Hematopoietic multipotent progenitor cell treated with erythropoietin and hydrocortisone succinate and interleukin-3 and kit ligand, for 8 days (in vitro differentiated cells): ENCODE measurements at places on chromosomes 6 and 20.
A peak's percentile ranks its signal among the peaks of the same experiment; 100 is the strongest.

GRCh38 chr6:6707143-6707542, 118.6 kb downstream of the LY86 start:
- peak; percentile 76 for DNase-seq

GRCh38 chr20:47784599-47785310, 526 bp downstream of the SULF2 start:
- no peak for DNase-seq

GRCh38 chr20:49620364-49621240, 52.7 kb upstream of the PTGIS start:
- DNase-seq, result no peak

DNA sequence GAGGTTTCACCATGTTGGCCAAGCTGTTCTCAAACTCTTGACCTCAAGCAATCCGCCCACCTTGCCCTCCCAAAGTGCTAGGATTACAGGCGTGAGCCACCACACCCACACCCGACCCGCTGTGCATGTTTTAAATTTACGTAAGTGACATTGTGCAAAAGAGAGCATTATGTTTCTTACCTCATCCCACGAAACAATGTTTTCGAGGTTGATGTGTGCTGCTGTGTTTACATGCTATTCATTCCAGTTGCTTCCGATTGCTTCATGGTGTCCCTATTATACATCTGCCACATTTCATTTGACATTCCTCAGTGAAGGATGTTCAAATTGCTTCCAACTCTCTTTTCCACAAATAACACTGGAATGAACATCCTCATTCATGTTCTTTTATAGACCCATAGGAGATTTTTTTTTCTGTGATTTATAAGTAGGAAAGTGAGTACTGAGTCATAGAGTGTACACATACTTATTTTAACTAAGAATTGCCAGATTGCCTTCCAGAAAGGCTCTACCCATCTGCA, 403.9 kb upstream of the JARID2 start:
- DNase-seq, result no peak

DNA sequence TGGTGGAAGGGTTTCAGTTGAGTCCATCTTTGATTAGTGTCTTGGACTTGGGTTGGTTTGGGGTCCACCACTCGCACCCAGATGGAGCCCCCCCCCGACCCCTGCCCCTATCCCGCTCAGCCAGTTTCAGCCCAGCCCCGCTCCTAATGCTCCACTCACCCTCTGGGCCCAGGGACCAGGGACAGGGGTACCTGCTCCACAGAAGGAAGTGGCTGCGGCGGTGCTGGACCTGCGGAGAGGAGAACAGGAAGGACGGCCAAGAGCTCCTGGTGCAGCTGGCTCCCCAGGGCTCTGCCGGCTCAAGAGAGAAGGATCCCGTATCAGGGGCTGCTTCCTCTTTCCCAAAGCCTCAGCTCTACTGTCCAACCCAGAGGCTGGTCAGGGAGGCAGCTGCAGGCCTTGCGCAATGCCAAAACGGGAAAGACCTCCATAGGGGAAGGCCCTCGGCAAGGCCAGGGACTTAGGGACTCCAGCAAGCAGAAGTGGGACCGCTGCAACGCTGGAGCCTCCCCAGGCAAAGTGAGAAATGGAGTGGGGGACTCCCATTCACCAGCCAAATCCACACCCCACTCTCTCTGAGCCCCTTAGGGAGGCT, at the start of gene SIGLEC1:
SIGLEC1 (minus strand) TSS at position 322 of the 595 bp plus-strand sequence. CDS start 5,472 bp downstream, outside the sequence.
- no peak for DNase-seq

- DNase-seq, result peak; percentile 27
These were observed at the start of gene MRAP2 for GRCh38 chr6:84033523-84034451. TSS of gene MRAP2 (plus strand) at chr6:84033772. CDS start at chr6:84055319, 21,547 bp downstream.

GRCh38 chr6:114158411-114158810, 184.4 kb downstream of the HS3ST5 start:
- DNase-seq, result no peak

GRCh38 chr20:38973645-38974044, 11.5 kb downstream of the DHX35 start:
- no peak for DNase-seq

DNA sequence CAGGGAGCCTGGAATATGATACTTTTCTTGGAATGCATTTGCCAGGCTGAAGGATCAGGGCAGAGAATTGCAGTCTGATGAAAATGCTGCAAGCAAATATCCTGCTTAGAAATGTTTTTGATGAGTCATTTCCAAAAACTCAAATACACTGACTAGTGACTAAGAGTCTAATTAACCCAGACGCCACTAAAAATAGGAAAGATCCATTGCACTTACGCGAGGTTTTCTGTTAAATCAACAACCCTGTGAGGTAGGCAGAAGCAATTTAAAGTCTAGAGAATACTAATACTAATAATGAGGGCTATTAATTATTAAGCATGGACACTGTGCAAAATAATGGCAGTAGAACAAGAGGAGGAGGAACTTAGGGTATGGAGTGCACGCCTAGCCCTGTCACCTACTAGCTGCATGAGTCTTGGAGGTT, 130.1 kb upstream of the DOK5 start:
- no peak for DNase-seq

GRCh38 chr6:113306552-113307145, 550.5 kb upstream of the MARCKS start:
- DNase-seq, result peak; percentile 26

DNA sequence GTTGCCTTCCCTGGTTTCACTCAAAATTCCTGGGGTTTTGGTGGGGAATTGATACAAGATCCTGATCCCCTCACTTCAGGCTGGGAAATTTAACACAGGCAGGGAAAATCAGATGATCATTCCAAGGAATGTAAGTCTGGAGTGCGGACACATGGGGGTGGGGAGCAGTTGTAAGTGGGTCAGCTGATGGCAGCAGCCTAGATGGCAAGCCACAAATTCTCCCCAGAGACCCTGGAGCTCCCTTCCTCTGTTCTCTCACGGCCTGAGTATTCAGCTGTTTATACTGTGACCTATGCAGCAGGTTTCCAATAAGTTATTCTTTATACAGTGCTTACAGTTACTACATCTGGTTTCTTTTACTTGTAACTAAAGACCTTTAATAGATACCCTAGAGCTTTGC, 144.9 kb downstream of the SH3BGRL2 start:
- no peak for DNase-seq

- peak; percentile 18 for DNase-seq
These were observed 98.0 kb downstream of the FNDC1 start for GRCh38 chr6:159267165-159267564.

GRCh38 chr20:64154590-64155257, 9.5 kb upstream of the MYT1 start:
- DNase-seq, result no peak

DNA sequence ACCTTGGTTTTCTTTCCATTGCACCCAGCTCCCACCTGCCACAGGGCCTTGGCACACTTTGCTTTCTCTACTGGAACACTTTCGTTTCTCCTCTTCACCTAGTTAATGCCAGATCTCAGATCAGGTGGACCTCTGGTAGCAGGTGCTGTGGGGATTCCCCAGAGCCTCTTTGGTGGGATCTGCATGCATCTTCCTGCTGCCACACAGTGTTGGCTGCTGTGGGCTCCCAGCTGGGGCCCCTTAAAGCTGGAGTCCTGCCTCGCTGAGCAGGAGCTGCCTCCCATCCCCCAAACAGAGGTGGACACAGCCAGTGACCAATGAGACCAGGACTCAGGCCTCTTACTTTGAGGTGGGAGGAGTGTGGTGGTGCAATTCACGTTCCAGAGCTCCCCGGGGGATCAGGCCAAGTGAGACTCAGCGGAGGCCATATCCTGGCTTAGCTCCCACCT, 28.4 kb downstream of the CEBPB start:
- no peak for DNase-seq

- DNase-seq, result no peak
These were observed 19.5 kb upstream of the IER3 start for GRCh38 chr6:30763618-30764489.

DNA sequence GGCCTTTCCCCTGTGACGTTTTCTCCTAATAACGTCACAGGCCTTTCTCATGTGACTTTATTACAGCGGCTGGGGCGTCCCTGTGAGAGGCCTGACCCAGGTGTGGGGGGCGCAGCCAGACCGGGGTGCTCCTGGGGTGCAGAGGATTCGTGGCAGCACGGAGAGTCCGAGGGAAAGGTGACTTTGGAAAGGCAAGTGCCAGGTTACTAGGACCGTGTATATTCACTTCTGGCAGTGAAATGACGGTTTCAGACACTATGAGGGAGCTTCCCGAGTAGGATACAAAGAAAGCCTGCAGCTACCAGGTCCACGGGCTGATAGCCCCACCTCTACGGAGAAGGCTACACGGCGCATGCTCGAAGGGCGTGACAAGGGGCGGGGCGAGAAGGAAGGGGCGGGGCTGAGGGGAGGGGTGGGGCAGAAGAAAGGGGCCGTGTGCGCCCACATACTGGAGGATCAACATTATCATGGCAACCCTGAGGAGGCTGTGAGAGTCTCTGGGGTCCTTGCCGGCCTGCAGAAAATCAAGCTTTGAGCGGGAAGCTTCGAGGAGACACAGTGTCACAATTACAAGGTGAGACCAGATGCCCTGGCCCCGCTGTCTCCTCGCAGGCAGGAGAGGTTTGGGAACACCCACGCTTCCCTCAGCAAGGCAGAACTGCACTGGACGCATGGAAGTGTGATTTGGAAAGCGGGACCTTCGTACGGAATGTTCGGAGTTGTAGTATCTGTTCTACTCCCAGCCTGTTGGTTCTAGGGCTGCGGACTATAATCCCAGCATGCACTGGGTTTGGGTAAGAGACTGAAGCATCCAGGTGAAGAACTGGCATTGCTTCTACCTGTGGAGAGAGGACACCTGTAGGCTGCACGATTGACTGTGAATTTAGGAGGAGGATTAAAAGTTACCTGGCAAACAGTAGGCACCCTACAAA, 54.4 kb upstream of the ZNF337 start:
- DNase-seq, result peak; percentile 50

DNA sequence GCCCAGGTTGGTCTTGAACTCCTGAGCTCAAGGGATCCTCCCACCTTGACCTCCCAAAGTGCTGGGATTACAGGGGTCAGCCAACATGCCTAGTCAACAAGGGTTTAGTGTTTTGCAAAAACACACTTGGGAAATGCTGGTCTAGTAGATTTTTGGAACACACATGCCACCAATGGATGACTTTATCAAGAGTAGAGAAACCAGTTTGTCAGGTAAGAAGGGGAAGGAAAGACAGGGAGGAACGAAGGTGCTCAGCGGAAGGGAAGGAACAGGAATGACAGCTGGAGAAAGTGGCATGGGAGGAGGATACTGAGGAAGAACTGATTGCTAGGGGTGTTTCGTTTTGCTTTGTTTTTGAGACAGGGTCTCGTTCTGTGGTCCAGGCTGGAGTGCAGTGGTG, 15.6 kb upstream of the SEC63 start:
- no peak for DNase-seq

DNA sequence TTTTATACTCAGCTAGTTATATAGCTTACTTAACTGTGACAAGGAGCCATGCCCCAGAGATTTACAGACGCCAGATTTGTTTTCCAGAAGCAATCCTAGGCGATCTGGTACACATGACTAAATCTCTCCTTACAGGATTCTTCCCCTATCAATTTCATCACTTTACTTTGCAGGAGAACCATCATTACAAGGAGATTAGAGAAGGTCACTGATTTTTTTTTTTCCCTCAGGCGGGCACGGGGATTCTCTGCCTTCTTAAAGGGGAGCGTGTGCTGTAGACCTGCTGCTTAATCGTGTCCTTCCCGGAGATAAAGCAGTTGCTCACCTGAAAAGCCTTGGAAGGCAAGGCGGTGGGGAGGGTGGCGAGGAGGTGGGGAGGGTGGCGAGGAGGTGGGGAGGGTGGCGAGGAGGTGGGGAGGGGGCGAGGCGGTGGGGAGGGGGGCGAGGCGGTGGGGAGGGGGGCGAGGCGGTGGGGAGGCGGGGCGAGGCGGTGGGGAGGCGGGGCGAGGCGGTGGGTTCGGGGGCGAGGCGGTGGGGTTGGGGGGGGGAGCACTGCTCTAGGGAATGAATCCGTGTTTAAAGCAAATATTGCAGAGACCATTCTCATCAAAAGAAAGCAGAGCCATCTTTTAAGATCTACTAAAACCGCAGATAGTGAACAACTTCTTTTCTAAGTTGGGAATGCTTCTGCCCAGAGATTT, 14.3 kb upstream of the MRAP2 start:
- DNase-seq, result no peak

- DNase-seq, result no peak
These were observed 356.8 kb downstream of the DHX35 start for GRCh38 chr20:39318911-39319310.

GRCh38 chr6:27414996-27415395, 26.4 kb downstream of the ZNF391 start:
- DNase-seq, result no peak

DNA sequence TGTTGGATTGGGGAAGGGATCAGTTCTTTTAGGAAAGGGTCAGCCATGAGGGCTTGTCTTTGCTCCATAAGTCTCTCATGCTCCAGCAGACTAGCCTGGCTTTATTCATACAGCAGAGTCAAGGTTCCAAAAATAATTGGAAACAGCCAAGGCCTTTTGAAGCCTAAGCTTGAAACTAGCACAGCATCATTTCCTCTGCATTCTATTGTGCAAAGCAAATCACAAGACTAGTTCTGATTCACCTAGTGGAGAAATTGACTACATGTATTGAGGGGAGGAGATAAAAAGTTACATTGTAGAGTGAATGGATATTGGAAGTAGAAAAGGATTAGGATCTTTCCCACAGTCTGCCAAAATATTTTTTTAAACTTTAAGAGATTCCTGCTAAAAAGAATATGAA, 159.3 kb upstream of the PLCB4 start:
- DNase-seq, result no peak

- DNase-seq, result no peak
These were observed 120.2 kb upstream of the RAB32 start for GRCh38 chr6:146423452-146423851.

DNA sequence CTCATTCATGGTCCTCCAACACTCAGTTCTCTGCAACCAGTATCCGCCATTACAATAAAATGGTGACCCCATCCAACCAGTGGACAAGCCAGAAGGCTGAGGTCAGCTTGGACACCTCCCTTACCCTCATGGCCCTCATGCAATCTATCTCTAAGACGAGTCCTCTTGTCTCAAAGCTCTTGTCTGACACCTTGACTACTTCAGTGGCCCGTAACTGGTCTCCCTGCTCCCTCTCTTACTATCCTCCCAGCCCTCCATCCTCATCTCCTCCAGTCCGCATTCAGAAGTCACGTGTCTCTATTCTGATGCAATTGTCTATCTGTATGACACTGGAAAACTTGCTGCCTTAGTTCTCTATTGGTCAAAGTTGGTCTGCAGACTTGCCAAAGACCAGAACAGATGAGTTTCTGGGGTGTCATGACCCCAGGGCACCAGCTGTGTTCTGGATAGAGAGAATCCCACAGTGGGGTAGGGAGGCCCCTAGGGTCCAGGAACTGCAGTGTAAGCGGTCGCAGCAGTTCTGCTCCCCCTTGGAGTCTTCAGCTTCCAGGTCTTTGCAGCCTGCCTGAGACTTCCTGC, 59.6 kb upstream of the RNF24 start:
- DNase-seq, result no peak
